Stomach (tissue), 19 donors: ENCODE measurements at places on chromosomes 1 and 21. TPM values are rescaled to one million over a fixed set of nuclear protein-coding genes. Genes with fewer than 3 reads are reported as not detected.

MRAP gene
- not detected for total RNA-seq

SLC25A34 gene
- total RNA-seq, result 16.9 TPM

LAD1 gene
- total RNA-seq, result 85.9 TPM

SPRR2D gene
- total RNA-seq, result not detected

TMIGD3 gene
- total RNA-seq, result not detected

CD34 gene
- total RNA-seq, result 13.9 TPM

THEMIS2 gene
- 40.4 TPM for total RNA-seq

GRIK3 gene
- not detected for total RNA-seq

S100A9 gene
- 298 TPM for total RNA-seq

ZC3H11A gene
- total RNA-seq, result 115 TPM

TEX38 gene
- total RNA-seq, result not detected

TNFRSF14 gene
- total RNA-seq, result 413 TPM

RHEX gene
- 3.1 TPM for total RNA-seq

C21orf58 gene
- 0.89 TPM for total RNA-seq

IGSF9 gene
- 36.2 TPM for total RNA-seq

ADAMTS1 gene
- total RNA-seq, result 111 TPM

RUNX3 gene
- 0.29 TPM for total RNA-seq

SYNC gene
- 28.6 TPM for total RNA-seq

SLC16A4 gene
- total RNA-seq, result 0.89 TPM

HLX gene
- total RNA-seq, result 14.6 TPM

IPO9 gene
- 10.7 TPM for total RNA-seq

CAMK1G gene
- total RNA-seq, result 1.5 TPM

OR6K3 gene
- not detected for total RNA-seq

FCER1G gene
- total RNA-seq, result not detected

SPRR2E gene
- 54.8 TPM for total RNA-seq

SMCP gene
- not detected for total RNA-seq

SHCBP1L gene
- not detected for total RNA-seq

OR2L8 gene
- total RNA-seq, result not detected

UBL4B gene
- total RNA-seq, result not detected

F13B gene
- total RNA-seq, result not detected

CELA2B gene
- total RNA-seq, result not detected

ADAM30 gene
- not detected for total RNA-seq

UBAP2L gene
- total RNA-seq, result 90.6 TPM
